Stimulated activated CD8-positive, alpha-beta memory T cell treated with anti-CD3 and anti-CD28 coated beads, Interleukin-2, amount 100 ng/mL, for 1 hour (primary cell): ENCODE measurements at places on chromosomes 5 and 9.

DNA sequence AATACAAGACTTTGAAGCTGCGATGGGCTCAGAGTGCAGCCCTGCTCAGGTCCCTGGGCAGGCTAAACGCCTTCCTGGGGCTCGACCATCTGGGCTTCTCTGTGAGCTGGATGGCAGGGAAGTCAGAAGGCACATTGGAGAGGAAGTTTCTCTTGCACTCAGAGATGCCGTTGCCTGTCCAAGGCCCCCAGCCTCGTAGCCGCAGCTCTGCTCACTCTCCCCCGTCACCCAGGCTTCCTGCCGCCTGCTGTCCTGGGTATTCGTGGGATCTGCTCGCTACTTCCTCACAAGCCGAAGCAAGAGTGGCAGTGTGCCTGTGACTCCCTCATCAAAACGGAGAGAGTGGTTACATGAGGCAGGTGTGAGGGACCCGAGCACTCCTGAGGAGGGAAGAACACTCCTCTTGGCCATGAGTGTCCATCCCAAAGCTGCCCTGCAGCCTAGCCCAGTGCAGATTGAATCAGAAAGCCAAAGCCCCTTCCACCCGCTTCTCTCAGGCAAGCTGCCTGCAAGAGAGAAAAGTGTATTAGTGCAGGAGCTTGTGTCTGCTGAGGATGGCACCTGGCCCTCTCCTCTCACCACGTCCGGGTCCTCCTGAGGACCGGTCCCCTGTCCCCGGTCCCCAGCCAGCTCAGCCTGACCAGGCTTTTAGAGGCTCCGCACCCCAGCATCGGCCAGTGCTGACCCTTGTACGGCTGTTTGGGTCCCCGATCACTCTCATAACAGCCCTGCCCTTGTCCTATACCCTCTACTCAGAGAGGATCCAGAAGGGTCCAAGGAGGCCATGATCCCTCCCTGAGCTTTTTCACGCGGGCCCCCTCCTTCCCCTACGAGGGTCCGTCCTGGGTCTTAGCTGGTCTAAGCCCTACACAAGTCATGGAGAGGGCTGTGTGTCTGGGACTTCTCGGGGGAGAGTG is 7.3 kb downstream of the FCN2 start:
- DNase-seq: no peak

DNA sequence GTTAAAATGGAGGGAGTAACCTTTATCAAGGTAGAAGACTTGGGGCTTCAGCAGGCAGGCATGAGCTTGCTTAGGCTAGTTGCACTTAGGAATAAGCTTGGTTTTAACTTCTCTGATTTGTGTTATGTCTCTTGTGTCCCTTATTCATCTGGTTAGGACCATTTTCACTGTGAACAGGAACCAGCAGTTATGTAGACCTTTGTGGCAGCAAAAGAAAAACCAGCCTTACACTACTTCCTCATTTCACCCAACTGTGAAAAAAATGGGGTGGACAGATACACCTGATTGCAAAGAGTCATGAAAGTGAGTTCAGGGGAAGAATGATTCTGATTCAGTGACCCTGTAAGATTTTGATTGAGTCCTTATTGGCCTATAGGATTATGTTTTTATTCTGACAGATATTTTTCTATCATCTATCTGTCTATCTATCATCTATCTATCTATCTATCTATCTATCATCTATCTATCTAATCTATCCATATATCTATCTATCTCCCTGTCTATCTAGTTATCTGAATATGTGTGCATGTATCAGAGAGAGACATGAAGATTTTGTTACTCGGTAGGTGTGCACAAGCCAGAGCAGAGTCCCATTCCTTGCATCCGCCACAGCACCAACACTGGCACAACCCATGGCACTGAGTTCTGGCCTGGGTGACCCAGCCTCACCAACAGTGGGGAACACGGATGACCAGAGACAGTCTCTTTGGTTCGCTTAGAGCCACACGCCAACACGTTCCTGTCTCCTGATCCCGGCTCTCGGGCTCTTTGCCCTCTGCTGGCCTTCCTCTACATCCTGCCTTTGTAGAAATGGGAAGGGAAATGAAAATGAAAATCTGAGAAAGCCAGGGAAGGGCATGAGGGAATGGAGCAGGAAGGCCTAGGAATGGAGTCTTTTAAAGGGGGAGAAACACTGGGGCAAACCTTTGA is 1.3 kb upstream of the ZNF366 start:
- no peak for DNase-seq

DNA sequence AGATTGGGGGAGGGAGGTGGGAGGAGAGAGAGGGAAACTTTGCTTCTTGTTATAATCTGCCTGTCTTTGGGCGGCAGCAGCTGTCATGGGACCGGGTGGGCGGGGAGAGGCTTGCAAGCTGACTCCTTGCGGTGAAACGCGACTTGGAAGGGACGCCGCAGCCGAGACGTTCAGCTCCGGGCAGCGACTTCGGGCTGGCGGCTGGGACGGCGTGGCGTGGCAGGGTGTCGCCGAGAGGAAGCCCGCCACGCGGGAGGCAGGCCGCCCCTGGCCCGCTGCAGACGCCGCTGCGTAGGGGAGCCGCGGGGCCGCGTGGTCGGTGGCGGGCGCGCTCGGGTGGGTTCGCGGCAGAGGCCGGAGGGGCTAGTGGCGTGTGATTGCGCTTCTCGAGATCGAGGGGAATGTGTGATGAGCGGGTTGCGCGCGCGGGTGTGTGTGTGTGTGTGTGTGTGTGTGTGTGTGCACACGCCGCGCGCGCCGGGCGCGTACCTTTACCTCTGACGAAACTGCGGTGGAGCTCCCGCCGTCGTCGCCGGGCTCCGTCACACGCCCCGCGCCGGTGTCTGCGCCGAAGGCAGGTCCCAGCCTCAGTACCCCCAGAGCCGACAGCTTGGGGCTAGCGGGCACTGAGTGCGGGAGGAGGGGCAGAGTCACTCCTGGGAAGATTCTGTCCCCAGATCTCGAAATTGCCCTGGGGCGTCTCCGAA is 1.7 kb downstream of the PPARGC1B start:
- DNase-seq: peak; percentile 38

- no peak for DNase-seq
Measured at GRCh38 chr5:10059556-10059955, 190.1 kb downstream of the ATPSCKMT start.

DNA sequence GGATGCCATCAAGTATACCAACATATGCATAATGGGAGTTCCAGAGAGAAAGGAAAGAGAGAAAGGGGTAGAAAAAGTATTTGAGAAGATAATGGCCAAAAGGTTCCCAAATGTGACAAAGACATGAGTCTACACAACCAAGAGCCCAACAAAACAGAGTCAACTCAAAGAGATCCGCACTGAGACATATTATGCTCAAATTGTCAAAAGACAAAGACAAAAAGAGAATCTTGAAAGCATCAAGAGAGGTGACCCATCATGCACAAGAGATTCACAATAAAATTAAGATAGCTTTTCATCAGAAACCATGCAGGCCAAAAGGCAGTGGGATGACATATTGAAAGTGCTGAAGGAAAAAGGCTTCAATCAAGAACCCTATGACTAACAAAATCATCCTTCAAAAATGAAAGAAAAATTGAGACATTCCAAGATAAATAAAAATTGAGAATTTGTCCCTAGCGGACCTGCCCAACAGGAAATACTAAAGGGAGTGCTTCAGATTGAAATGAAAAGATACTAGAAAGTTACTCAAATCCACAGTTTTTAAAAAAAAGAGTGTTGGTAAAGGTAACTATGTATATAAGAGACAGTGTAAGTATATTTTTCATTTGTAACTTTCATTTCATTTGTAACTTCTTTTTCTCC is 160.9 kb downstream of the AUH start:
- DNase-seq: no peak

GRCh38 chr9:120735415-120736126 is 21.3 kb upstream of the MEGF9 start:
- no peak for DNase-seq

- DNase-seq: no peak
Measured at GRCh38 chr5:143225511-143225910, 178.0 kb downstream of the NR3C1 start.

GRCh38 chr9:113798062-113799030 is 77.8 kb upstream of the ZNF618 start:
- no peak for DNase-seq

- no peak for DNase-seq
Measured at GRCh38 chr9:10268531-10269485, 344.0 kb downstream of the PTPRD start.

GRCh38 chr9:89754193-89754592 is 149.4 kb downstream of the GADD45G start:
- no peak for DNase-seq

DNA sequence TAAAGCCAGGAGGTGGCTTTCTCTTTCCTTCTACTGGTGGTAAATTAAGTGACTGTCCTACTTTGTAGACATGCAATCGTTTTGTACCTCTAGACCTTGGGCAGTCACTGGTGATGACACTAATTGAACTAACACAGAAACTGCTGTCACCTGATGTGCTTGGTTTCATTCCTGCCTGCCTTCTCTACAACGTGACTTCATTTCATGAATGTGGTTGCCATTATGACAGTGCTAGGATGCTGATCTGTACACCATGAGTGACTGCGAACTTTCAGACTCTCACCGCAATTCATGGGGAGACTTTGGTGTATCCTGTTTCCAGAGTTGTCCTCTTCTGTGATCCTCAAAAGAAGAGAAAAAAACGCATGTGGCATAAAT is 47.5 kb downstream of the UBE2QL1 start:
- no peak for DNase-seq

DNA sequence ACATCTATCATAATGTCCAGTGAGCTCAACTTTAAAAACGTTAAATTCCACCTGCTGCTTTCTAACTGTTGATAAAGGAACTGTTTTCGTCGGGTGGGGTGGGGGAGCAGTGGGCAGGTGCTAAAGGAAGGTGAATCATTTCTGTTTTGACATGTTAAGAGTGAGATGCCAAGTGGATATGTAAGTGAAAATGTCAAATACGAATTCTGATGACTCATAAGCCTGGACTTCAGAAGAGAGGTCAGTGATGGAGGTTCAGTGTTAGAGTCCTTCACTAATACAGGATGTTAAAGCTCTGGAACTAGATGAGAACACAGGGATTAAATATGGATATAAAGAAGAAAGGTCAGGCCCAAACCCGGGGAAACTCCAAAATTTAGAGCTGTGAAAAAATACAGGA is 617.9 kb upstream of the CTNND2 start:
- no peak for DNase-seq

- no peak for DNase-seq
Measured at GRCh38 chr9:107751567-107752210, 262.1 kb upstream of the KLF4 start.

- no peak for DNase-seq
Measured at GRCh38 chr9:110015759-110016158, 192.2 kb downstream of the C9orf152 start.

GRCh38 chr5:76735762-76736545 is 20.0 kb downstream of the F2R start:
- DNase-seq: no peak

DNA sequence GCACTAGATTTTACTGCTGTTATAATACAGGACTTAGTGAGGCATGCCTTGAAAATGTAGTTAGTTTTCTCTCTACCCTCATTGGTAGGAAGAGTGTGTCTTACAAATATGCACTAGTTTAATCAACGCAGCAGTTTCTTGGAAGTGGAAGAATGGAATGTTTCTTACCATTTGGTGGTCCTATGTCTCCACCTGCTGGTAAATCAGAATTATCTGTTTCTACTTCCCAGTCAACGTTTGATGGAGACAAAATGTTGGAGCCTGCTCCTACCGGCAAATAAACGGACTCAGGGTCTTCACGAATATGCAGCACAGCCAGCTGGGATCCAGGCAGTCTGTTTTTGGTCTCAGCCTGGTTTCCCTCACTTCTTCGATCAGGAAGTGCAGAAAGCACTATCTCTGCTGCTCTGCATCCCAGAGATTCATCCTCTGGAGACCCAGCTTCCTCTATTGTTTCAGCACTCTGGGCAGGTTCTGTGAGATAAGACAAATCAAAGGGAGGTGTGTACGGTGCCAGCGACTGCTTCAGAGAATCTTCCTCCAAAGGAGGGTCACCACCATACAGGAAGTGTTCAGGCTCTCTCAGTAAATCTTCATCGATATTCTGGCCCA is 59.5 kb upstream of the PCA3 start:
- no peak for DNase-seq

GRCh38 chr5:6447384-6448140 is 1.1 kb upstream of the UBE2QL1 start:
- no peak for DNase-seq

DNA sequence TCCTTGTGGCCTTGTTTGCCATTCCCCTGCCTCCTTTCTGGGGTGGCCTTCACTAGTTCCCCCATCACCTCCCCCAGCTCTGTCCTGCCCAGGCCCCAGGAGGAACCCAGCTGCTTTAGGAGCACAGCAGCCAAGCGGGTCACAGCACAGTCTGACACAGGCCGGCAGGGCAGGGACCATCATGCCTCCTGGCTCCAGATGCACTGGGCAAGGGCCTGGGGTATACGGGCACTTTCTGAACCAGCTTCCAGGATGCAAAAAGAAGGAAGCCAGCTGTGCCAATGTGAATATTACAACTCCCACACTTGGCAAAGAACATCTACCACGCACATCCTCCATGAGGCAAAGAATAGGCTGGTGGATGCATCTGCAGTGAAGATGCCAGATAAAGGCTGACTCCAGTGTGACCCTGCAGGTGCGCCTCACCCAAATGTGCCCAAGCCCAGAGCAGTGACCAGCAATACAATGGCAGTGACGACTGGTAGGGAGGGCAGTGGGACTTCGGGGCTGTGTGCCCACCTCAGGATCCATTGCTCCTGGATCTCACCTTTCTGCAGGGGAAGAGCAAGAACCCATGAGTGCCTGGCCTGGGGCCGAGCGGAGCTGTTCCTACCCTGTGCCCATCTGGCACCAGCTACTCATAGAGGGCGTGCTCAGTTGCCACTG is 6.3 kb upstream of the IL3 start:
- DNase-seq: no peak

- DNase-seq: no peak
Measured at GRCh38 chr9:95070549-95071021, 246.9 kb downstream of the FANCC start.

GRCh38 chr9:126804198-126804695 is 593 bp upstream of the ZBTB43 start:
- no peak for DNase-seq

- DNase-seq: no peak
Measured at GRCh38 chr5:111013011-111013410, 58.5 kb upstream of the TSLP start.

DNA sequence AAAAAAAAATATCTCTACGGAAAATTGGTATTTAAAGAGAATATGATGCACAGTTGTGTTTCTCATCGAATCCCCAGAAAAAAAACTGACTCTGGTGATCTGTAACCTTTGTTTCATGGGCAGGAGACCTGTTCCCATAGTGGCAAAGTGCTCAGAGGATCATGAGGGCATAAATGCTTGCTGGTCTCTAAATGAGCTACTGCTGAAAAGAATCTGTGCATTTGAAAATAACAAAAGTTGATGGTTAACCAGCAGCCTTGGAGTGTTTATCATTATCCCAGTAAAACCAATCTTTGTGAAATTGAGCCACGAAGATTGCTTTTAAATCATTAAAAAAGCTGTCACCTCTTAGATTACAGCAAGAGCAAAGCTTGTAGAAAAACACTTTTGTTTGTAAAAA is 775.4 kb downstream of the MTRR start:
- DNase-seq: no peak

GRCh38 chr9:129889941-129890717 is 54.9 kb downstream of the USP20 start:
- DNase-seq: no peak

GRCh38 chr5:127415034-127415433 is 102.4 kb upstream of the PRRC1 start:
- DNase-seq: no peak

GRCh38 chr5:158534203-158534602 is 565.5 kb downstream of the EBF1 start:
- DNase-seq: no peak
